ENCODE measurements at places on chromosomes 2 and 18. TPM values are rescaled to one million over a fixed set of nuclear protein-coding genes. Genes with fewer than 3 reads are reported as not detected.

DNA sequence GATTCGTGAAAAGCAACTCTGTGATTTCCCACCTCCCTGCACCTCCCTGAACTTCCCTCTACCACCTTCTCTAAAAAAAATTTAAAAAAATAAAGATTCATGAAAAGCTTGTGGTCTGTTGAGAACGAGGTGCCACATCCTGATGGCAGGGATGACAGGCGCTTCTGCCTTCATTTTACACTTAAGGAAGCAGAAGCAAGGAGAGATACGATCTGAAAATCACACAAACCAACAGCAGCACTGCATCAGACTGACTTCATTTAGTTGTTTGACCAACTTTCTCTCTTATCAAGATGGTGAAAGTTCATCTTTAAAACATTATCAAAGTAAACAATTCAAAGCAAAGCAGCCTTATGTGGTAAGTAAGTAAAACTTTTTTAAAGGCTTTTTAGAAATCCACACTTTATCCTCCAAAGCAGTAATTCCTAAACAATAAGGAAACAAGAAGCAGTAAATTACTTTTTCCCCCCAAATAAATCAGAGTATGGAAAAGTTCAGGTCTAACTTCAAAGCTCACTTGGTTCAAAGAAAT is 15.5 kb downstream of the WDFY1 start:
- no peak for DNase-seq
- H3K4me3 ChIP-seq, result no peak overlapping the region
- peaks cover 13% of the 10 kb centered on the region for H3K4me1 ChIP-seq
- H3K27ac ChIP-seq, result no peak overlapping the region
- peaks cover 11% of the 10 kb centered on the region for H3K36me3 ChIP-seq

DNA sequence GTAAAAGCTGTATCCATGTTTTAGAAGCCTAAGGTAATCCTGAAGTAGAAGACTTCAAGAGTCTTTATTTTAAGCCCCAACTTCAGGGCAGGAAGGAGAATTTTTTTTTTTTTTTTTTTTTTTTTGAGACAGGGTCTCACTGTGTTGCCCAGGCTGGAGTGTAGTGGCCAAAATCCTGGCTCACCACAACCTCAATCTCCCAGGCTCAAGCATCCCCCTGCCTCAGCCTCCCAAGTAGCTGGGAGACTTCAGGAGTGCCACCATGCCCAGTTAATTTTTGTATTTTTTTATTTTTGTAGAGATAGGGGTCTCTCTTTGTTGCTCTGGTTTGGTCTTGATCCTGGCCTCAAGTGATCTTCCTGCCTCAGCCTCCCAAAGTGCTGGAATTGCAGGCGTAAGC is 3.3 kb upstream of the RNF152 start:
- peaks cover 27% of the 10 kb centered on the region for H3K27me3 ChIP-seq
- H3K36me3 ChIP-seq, result peaks cover 24% of the 10 kb centered on the region
- no peak overlapping the region for H3K27ac ChIP-seq

DNA sequence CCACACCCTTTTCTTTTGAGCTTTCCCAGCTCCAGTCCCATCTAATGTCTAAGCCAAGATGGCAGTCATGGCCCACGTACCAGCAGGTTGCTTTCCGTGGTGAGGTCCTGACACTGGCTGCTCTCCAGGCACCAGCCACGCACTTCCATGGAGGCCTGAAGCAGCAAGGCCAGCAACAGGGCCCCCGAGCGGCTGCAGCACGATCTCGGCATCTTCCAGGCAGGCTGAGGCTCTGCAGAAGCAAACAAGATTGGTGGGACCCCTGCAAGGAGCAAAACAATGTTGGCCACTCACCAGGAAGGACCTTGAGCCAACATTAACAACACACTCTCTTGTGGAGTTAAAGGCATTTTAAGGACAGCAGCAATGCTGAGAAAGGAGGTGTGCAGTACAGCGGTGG is 3.8 kb downstream of the POMC start:
- H3K27ac ChIP-seq, result no peak overlapping the region
- H3K4me3 ChIP-seq, result no peak overlapping the region
- no peak for DNase-seq

- no peak for DNase-seq
- peaks cover 37% of the 10 kb centered on the region for H3K27me3 ChIP-seq
- H3K36me3 ChIP-seq, result no peaks in the 10 kb centered on the region
- no peak overlapping the region for H3K27ac ChIP-seq
Observed at GRCh38 chr2:241996100-241996499, 126.6 kb downstream of the RTP5 start.

GRCh38 chr18:62332431-62332830 is 7.3 kb downstream of the TNFRSF11A start:
- no peak for DNase-seq
- no peaks in the 10 kb centered on the region for H3K27me3 ChIP-seq
- H3K27ac ChIP-seq, result peak overlapping the region; percentile 55
- H3K4me1 ChIP-seq, result peaks cover 96% of the 10 kb centered on the region
- H3K4me3 ChIP-seq, result peak overlapping the region; percentile 12
- peaks cover 64% of the 10 kb centered on the region for H3K36me3 ChIP-seq

AGXT gene
- total RNA-seq, result not detected

RGPD4 gene
- total RNA-seq, result not detected

Data from Calu3 (cell line).